ENCODE measurements at places on chromosomes 12 and 14. TPM values are rescaled to one million over a fixed set of nuclear protein-coding genes. Genes with fewer than 3 reads are reported as not detected.

The RAD9B gene
- total RNA-seq, result 0.62 TPM

The KCNA5 gene
- not detected for total RNA-seq

The GPR162 gene
- total RNA-seq, result 0.63 TPM

The METAP2 gene
- 60.3 TPM for total RNA-seq

The FAM186B gene
- total RNA-seq, result 0.39 TPM

The GPRC5D gene
- not detected for total RNA-seq

The MYF6 gene
- not detected for total RNA-seq

The IKZF4 gene
- 9.4 TPM for total RNA-seq
